Activated naive CD8-positive, alpha-beta T cell treated with anti-CD3 and anti-CD28 coated beads for 36 hours (primary cell): ENCODE measurements at places on chromosomes 1 and 21. TPM values are rescaled to one million over a fixed set of nuclear protein-coding genes. Genes with fewer than 3 reads are reported as not detected.
A peak's percentile ranks its signal among the peaks of the same experiment; 100 is the strongest.

GRCh38 chr1:157274698-157275534, 136.7 kb upstream of the ETV3 start:
- no peaks in the 10 kb centered on the region for H3K36me3 ChIP-seq
- H3K4me3 ChIP-seq, result no peak overlapping the region
- no peaks in the 10 kb centered on the region for H3K4me1 ChIP-seq
- H3K27me3 ChIP-seq, result peaks cover 8% of the 10 kb centered on the region
- DNase-seq, result no peak

HCRTR1 gene
- not detected for total RNA-seq

DNA sequence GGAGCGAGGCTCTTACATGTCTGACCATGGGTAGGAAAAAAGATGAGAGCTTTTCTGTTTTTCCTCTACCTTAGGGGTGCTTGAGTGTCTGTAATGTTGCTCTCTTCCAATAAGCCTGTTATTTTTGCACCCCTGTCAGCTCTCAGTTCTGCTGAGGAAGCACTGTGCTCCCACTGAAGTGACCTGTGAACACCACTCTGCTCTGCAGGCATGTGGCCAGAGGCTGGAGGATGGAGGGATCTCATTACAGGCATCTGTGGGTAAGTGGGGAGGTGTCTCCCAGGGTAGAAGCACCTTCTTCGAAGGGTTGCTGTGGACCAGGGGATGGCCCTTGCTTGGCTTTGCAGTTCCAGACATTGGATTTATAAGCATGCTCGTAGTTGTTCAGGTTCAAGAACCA, 56.8 kb upstream of the RBM15 start:
- no peaks in the 10 kb centered on the region for H3K4me1 ChIP-seq
- no peaks in the 10 kb centered on the region for H3K27me3 ChIP-seq
- no peak overlapping the region for H3K27ac ChIP-seq
- H3K4me3 ChIP-seq, result no peak overlapping the region

DNA sequence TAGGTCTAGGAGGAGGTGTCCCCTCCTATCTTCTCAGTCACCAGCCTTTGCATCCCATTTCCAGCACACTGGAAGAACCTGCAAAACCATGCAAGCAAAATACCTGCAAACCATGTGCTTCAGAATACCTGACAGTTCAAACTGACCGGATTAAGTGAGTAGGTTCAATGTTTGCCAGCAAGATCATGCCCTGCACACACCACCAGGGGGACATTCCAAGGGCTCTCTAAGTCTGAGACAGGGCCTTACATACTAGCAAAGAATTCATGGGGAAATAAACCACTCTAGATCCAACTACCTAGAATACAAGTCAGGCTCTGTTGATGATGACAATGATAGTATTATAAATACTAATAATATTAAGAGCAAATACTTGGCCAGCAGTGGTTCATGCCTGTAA, 27.6 kb downstream of the INPP5B start:
- no peak for DNase-seq
- peaks cover 9% of the 10 kb centered on the region for H3K36me3 ChIP-seq
- peaks cover 27% of the 10 kb centered on the region for H3K4me1 ChIP-seq

S100A7 gene
- total RNA-seq, result not detected

DNA sequence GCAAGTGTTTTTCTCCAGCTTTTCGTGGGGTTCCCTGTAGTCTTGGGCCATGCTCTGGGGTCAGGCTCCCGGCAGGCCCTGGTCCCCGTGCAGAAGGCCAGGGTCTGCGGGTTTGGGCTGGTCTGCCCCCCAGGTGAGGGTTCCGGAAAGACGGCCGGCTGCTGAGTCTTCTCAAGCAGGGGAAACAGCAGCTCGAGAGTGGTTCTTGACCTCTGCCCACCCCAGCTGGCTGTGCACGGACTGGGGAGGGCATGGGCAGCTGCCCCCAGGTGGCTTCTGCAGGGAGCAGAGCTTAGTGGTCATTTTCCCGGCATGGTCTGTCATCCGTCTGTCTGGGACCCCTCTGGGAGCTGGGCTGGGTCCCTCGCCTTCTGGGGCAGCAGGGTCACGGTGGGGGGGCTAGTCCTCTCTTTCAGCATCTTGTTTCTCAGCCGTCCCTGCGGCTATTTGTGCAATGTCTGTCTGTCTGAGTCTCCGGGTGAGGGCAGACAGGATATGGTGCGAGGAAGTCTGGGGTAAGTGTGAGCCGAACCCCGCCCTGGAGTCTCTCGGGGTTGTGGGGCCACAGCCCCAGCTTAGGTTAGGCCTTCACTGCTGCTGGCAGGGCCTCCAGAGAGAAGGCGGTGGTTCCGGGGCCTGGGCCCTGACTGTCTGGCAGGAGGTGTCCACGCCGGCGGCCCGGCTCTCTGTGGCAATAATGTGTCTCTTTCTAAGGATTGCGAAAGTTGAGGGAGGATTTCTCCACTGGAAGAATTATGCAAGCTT, 6.1 kb downstream of the SKI start:
- H3K27me3 ChIP-seq, result no peaks in the 10 kb centered on the region
- peak overlapping the region; percentile 72 for H3K4me3 ChIP-seq
- DNase-seq, result peak; percentile 70
- peaks cover 64% of the 10 kb centered on the region for H3K4me1 ChIP-seq

PAQR6 gene
- total RNA-seq, result 4.9 TPM

- H3K36me3 ChIP-seq, result peaks cover 55% of the 10 kb centered on the region
- peaks cover 15% of the 10 kb centered on the region for H3K4me1 ChIP-seq
- no peak overlapping the region for H3K4me3 ChIP-seq
- no peaks in the 10 kb centered on the region for H3K27me3 ChIP-seq
- no peak for DNase-seq
- no peak overlapping the region for H3K27ac ChIP-seq
These were observed 12.7 kb downstream of the ATF3 start for GRCh38 chr1:212621043-212621948.

- no peak for DNase-seq
- no peaks in the 10 kb centered on the region for H3K4me1 ChIP-seq
- no peaks in the 10 kb centered on the region for H3K36me3 ChIP-seq
These were observed 845.4 kb upstream of the ADAMTS5 start for GRCh38 chr21:27812279-27812678.

GRCh38 chr1:37393173-37394120, 80.9 kb upstream of the ZC3H12A start:
- DNase-seq, result no peak
- no peaks in the 10 kb centered on the region for H3K4me1 ChIP-seq
- no peak overlapping the region for H3K27ac ChIP-seq
- peaks cover 32% of the 10 kb centered on the region for H3K27me3 ChIP-seq

CLDN17 gene
- total RNA-seq, result not detected

CNR2 gene
- total RNA-seq, result 0.28 TPM

GRCh38 chr21:14943616-14944015, 121.2 kb downstream of the NRIP1 start:
- no peaks in the 10 kb centered on the region for H3K4me1 ChIP-seq
- H3K36me3 ChIP-seq, result peaks cover 3% of the 10 kb centered on the region
- no peak overlapping the region for H3K27ac ChIP-seq
- H3K27me3 ChIP-seq, result no peaks in the 10 kb centered on the region
- DNase-seq, result no peak

- H3K4me3 ChIP-seq, result no peak overlapping the region
- DNase-seq, result no peak
- H3K27me3 ChIP-seq, result no peaks in the 10 kb centered on the region
- H3K36me3 ChIP-seq, result no peaks in the 10 kb centered on the region
- H3K4me1 ChIP-seq, result peaks cover 11% of the 10 kb centered on the region
These were observed 26.4 kb upstream of the LRRC8D start for GRCh38 chr1:89794406-89794805.

DNA sequence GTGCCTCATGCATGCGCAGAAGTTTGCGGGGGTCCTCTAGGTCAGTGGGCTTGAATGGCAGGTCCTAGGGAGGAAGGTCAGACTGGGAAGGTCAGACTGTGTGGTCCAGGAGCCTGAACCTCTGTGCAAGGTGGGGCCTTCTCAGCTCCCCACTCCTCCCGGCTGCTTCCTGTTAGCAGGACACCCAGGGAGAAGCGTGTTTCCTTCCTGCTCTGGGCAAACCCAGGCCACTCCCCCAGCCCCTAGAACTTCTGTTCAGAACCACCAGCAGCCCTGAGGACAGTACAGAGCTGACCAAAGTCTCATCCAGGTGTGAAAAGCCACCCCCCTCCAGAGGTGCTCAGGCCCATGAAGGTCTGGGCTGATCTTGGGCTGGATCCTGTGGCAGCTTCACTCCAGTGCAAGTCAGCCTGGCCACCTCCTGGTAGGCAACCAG, 29.9 kb downstream of the NAV1 start:
- H3K27me3 ChIP-seq, result no peaks in the 10 kb centered on the region
- H3K27ac ChIP-seq, result no peak overlapping the region
- H3K4me3 ChIP-seq, result no peak overlapping the region
- H3K36me3 ChIP-seq, result no peaks in the 10 kb centered on the region

USF1 gene
- 57.0 TPM for total RNA-seq
